Urinary bladder (tissue), 4 donors: ENCODE measurements at places on chromosomes 3 and 15.

GRCh38 chr3:100954990-100955389, 38.2 kb downstream of the ABI3BP start:
- no peak for DNase-seq

DNA sequence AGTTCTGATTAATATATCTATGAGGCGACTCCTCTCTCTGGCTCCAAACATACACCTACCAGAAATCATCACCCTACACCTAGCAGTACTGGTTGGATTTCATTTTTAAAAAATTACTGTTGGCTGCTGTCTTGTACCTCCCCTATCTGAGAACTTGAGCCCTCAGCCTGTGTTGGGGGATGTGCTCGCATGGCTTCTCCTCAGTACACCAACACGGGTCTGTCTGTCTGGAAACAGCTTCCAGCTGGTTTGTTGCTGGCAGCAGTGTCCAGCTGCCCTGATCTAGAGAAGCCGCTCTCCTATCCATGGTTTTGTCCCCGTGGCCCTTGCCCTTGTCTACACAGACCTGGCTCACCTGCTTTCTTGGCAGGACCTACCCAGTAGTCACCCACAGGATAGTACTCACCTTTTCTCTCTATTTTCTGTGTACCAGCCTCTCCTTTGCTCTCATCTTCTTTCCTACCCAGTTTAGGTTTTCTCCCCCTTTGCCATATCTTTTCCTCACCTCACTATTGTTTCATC, 43.2 kb upstream of the NEDD4 start:
- DNase-seq, result no peak

DNA sequence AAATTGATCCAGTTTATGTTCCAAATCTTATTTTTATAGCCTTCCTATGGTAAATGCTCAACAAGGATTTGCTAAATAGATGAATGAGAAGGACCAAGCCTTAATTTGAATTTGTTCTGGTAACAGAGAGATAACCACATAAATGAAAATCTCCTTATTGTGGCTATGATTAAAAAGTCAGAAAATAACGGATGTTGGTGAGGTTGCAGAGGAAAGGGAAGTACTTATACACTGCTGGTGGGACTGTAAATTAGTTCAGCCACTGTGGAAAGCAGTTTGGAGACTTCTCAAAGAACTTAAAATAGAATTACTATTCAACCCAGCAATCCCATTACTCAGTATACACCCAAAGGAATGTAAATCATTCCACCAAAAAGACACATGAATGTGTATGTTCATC, 26.2 kb downstream of the AAGAB start:
- no peak for DNase-seq

DNA sequence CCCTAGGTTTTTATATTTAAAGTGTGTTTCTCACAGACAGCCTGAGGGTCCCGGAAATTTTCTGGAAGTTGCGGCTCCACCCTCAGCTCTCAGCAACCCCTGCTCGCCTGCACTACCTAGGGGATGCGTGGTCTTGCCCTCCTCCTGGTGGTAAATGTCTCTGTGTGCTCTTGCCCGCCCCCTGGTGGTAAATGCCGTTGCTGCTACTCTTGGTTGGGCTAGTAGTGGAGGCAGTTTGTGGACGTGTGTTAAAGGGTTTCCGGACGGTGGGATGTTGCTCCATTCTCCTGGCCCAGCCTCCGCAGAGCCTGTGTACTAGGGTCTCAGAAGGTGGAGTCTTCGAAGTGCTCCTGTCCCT, 27.4 kb downstream of the STOML1 start:
- DNase-seq, result no peak

GRCh38 chr3:141311170-141311495, 57.2 kb upstream of the ZBTB38 start:
- DNase-seq, result no peak

- DNase-seq, result no peak
Measured at GRCh38 chr15:51579012-51579411, 43.6 kb downstream of the DMXL2 start.
